Sciatic nerve (tissue), 2 donors: ENCODE measurements at places on chromosomes 5 and 9. TPM values are rescaled to one million over a fixed set of nuclear protein-coding genes. Genes with fewer than 3 reads are reported as not detected.

DNA sequence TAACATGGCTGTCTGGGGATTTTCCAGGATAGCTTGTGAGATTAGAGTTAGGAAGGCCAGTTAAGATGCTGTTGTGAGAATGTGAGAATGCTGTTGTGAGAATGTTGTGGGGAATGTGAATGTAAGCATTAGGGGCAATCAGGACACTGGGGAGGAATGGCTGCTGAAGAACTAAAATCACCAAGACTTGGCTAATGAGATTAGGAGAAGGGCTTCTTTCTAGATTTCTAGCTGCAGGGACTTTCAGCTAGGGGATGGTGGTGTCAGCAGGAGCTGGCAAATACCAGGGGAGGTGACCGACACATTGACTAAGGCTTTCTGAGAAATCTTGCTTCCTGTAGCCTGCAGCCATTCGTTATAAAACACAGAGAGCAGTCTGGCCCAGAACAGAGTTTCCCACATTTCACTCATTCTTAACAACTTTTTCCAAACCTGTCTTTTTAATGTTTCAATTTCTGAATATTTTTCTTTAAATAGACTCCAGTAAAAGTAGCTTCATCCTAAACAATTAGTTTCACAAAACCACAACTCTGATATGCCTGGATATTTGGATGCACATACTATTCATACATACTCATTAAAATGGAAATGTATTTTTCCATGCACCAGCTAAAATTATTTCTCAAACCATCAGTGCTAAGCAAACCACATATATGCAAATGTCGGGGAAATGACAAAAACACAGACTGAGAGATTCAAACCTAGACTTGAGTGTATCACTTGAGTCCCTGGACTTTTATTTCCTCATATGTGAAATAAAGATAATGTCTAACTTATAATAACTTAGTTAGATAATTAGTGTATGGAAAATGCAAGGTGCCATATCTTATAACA, 89.3 kb upstream of the TNC start:
- DNase-seq: no peak

GDNF gene
- total RNA-seq: not detected

PRDM9 gene
- total RNA-seq: not detected

DNA sequence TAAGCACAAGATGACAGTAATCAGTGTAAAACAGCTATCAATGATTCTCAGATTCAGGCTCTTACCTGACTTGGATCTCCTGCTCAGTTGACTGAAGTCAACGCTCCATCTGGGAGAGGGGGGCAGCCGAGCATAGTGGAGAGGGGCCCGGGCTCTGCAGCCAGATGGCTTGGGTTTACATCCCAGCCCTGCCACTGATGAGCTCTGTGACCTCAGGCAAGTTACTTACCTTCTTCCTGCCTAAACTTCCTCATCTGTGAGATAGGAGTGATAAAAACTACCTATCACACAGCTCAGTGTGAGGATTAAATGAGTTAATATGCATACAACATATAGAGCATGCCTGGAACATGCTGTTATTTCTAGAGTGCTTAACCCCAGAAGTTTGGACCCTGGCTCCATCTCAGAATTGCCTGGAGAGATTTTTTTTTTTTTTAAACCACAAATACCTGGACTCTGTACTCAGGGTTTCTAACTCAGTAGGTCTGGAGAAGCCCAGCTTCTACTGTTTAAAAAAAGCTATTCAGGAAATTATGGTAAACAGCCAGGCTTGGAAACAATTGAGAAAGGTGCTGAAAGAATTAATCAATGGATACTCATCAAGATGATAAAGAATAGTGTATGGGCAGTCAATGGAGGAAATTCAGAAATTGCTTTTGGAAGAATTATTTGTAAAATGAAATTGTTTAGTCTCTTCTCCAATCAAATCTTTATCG, 72.2 kb downstream of the ANKRD55 start:
- DNase-seq: no peak

- no peak for DNase-seq
Observed at GRCh38 chr9:76143834-76144233, 250.4 kb downstream of the RFK start.

DNA sequence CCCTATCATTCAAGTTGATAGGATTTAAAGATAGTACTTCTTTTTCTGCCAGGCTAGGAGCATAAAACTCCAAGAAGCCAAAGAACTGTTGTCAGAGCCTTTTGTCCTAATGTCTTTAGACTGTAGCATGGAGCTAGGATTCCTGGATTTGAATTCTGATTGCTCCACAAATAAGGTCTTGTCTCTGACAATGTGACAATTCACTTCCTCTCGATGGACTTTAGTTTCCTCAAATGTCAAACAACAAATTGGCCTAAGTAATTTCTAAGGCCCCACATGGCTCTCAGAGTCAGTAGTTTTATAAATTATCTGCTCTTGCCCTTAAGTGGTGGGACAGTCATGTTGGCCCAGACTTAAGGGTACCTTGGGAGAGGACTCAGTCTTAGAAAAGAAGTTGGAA, 36.7 kb downstream of the RFK start:
- no peak for DNase-seq

- no peak for DNase-seq
Observed at GRCh38 chr5:1294206-1294834, 548 bp downstream of the TERT start.

- peak; percentile 25 for DNase-seq
Observed at GRCh38 chr9:89600831-89601230, 4.0 kb upstream of the GADD45G start.

DNA sequence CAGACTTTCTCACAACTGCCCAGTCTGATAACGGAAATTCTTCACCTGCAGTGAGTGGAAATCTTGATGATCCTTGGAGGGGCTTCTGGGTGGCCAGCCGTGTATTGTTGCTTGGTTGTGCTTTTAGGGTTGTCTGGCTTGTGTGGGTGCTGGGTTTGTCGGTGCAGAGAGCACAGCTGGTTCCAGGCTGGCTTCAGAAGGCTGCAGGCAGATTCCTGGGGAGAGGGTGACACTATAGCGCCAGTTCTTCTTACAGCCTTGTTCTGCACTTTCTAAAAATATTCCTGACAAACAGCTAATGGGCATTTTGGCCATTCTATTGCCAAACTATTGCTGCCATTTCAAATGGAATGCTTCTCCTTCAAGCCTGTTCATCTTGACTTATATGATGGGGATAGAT, 99.3 kb downstream of the PDZD2 start:
- DNase-seq: no peak

GRCh38 chr9:124454296-124454695, 4.0 kb downstream of the ADGRD2 start:
- no peak for DNase-seq

FOXD4 gene
- 0.45 TPM for total RNA-seq

GRCh38 chr5:23457780-23458179, 49.6 kb upstream of the PRDM9 start:
- no peak for DNase-seq

- no peak for DNase-seq
Observed at GRCh38 chr9:108549184-108549583, 306.6 kb downstream of the ACTL7B start.

TICAM2 gene
- total RNA-seq: 5.9 TPM

DNA sequence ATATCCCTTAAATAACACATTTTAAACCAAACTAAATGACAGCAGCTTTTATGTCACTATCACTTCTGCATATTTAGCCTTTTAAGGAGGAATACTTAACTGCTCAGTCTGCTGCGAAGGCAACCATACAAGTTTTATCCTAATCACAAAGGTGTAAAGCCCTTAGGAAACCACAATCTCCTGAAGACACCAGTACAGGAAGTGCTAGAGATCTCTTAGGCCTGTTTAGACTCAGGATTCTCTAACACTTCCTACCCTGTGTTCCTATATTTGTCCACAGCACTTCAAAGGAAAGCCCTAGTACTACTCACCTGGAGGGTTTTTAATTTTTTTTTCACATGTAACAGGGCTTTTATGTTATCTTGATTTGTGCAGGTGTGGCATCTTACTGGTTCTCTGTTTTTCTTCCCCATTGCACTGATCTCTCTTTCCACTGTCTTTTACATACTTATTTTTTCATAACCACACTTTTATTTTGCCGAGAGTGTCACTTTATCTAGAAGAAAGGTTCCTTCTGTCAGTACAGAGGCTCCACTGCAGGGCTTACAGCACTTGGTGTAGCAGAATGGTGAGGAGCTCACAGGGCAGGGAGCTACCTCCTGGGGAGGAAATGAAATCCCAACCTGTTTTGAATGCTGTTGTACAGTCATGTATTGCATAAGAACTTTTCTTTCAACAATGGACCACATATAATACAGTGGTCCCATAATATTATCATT, 1060.6 kb upstream of the ACO1 start:
- DNase-seq: no peak

- no peak for DNase-seq
Observed at GRCh38 chr5:141848744-141849414, 29.3 kb downstream of the PCDH1 start.

DNA sequence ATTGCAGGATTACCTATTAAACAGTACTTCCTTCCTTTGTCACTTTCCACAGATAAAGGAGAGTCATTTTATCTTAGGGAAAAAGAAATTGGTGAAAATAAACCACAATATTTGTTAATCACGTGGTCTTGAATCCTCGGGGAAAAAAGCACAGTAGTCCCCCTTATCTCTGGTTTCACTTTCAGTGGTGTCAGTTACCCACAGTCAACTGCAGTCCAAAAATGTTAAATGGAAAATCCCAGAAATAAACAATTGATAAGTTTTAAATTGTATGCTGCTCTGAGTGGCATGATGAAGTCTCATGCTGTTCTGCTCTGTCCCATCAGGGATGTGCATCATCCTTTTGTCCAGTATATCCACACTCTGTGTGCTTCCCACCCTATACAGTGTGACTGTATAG, 405.2 kb upstream of the MPDZ start:
- no peak for DNase-seq

GRCh38 chr9:90167914-90168313, 474.7 kb downstream of the DIRAS2 start:
- DNase-seq: no peak

DNA sequence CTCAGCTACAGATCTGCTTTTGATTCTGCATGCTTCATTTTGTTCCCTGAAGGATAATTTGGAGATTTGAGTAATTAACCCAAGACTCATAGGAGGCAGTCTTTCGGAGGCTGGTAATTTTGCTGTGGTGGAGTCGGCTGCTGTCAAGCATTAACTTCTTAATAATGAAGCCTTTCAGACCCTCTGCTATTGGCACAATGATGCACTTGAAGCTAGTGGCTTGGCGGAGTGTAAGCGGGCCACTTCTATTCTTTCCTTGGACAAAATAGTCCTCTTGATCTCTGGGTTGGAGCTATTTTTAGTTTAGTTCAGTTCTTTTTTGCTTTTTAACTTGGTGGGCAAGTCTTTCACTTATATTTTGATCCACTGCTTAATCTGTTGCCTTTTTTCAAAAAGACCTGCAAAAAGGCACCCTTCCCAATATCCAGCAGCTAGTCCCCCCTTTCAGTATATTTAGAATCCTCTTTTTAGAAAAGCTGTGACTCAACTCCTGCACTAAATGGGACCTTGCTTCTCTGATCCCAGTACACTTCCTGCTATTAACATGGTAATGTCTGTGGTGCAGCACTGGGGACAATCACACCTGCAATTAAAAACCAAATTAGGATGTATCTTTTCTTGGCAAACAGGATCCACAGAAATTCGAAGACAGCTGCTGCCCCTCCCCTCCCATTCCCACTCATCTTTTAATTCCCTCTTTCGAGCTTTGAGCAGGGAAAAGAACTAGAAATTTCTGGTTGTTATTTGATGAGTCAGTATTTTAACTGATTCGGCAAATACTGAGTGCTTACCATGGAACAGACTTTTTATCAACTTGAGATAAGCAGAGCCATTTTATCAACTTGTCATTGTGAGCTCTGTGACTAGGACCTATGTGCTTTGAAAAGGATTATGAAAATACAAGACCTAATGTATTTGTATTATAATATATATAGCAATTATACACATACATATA, 169.4 kb upstream of the ANKRD55 start:
- DNase-seq: no peak

CAMK4 gene
- 2.2 TPM for total RNA-seq

DNA sequence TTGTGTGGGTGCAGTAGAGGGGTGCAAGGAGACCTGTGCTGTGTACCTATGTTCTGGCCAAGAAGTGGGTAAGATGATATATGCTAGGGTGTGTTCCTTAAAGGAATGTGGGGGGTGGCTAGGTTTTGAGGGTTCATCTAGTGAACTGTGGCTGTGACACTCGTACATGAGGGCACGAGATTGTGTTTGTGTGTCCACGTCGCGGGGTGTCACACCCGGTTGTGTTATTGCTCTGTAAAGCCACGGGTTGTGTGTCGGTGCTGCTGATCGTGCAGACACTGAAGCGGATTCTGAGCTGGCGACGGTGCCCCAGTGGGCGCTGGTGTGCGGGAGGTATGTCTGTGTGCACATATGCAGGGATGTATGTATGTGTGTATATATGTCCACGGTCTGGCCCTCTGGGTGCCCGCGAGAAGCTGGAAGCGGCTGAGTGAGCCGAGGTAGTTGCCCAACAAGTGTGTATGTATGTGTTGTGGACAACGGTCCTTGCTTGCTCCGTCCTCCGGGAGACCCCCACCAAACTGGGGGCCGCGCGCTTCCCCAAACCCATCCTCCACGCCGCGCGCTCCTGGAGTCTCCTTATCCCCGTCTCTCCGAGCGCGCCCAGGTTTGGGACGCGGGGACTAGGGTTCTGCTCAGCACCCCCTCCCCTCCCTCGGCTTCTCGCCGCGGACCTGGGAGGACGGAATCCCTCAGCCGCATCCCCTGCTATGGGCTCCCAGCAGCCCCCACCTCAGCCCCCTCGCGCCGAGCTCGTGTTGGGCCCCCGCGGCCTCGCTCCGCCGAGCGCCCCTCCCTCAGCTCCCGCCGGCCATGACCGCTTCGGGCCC, 639 bp downstream of the PCDH1 start:
- no peak for DNase-seq

- no peak for DNase-seq
Observed at GRCh38 chr9:110669433-110669832, 842 bp downstream of the MUSK start.

GRCh38 chr9:20670395-20670794, 13.7 kb upstream of the FOCAD start:
- no peak for DNase-seq

- DNase-seq: no peak
Observed at GRCh38 chr5:44398382-44398781, 9.2 kb upstream of the FGF10 start.

EIF4E1B gene
- not detected for total RNA-seq

DNA sequence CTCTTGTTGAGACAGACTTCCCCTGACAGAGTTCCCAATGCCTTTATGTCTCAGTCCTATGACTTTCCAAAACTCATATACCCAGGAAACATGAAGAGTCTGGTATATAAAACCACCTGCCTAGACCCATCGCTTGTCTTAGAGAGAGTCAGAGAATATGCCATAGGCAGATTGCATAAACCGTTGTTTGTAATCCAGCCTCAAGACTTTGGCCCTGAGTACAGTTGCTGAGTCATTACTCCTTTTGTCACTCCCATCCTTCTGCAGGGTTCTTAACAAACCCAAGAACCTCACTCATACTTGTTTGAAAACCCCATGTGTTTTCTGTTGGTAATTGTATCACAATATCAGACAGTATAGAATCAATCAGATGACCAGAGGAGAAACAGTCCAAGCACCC, 616.3 kb downstream of the SLCO4C1 start:
- DNase-seq: no peak

- no peak for DNase-seq
Observed at GRCh38 chr5:147658293-147658932, 124.1 kb downstream of the JAKMIP2 start.

TNFSF15 gene
- 11.9 TPM for total RNA-seq

- no peak for DNase-seq
Observed at GRCh38 chr9:113624721-113625120, 161.2 kb downstream of the RGS3 start.

GRCh38 chr5:132496191-132496630, 5.6 kb upstream of the IRF1 start:
- peak; percentile 90 for DNase-seq

GRCh38 chr5:111930449-111930848, 173.5 kb upstream of the NREP start:
- DNase-seq: no peak
